Daoy (cell line): ENCODE measurements at places on chromosomes 7 and 10.

- no peak for DNase-seq
Observed at GRCh38 chr10:120978589-120979252, 127.6 kb downstream of the WDR11 start.

DNA sequence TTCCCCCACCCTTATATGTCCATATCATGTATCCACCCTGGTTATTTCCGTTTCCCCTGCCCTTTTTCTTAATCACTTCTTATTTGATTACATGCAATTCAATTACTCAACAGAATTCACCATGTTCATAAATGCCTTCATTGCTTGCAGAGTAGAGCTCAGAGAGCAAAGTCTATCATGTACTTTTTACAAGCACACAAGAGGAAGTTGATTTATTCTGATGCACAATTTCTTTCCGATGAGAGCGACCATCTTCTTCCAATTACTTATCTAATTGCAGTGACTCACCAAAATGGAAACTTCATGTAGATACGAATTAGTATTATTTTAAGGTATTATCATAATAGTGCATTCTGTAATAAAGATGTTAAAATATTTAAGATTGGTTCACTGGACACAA lies 430.5 kb upstream of the KLF6 start:
- DNase-seq: no peak

GRCh38 chr7:85682833-85683620 lies 496.2 kb upstream of the SEMA3D start:
- no peak for DNase-seq

DNA sequence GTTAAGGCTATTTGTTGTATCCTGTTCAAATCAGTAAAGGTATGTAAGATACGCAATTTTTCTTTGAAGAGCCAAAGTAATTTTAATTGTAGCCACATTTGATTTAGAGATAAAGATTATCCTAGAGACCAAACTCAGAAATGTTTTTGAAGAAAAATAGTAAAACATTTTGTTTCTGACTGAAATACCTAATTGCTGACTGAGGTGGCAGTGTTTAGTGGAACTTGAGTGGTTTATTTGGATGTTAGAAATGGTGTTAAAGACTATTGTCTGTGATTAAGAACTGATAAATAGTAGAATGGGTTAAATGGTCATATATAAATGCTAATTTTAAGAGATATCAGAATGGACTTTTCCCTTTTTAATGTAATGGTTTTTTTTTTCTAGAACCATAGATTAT lies 15.3 kb downstream of the EDRF1 start:
- no peak for DNase-seq

- DNase-seq: no peak
Observed at GRCh38 chr10:126250527-126251310, 137.6 kb downstream of the ADAM12 start.

- DNase-seq: no peak
Observed at GRCh38 chr7:22049766-22050500, 104.2 kb upstream of the CDCA7L start.

GRCh38 chr10:71804077-71804476 lies 30.8 kb upstream of the VSIR start:
- no peak for DNase-seq
